ENCODE measurements at places on chromosomes 13 and 19. TPM values are rescaled to one million over a fixed set of nuclear protein-coding genes. Genes with fewer than 3 reads are reported as not detected.

Gene CEACAM19
- total RNA-seq = 9.1 TPM

Gene BBC3
- total RNA-seq = 19.6 TPM

Gene FXYD7
- total RNA-seq = not detected

Gene GPR12
- total RNA-seq = not detected

Gene SPTBN4
- total RNA-seq = 0.90 TPM

Gene KLF1
- total RNA-seq = not detected

Gene SERTM1
- total RNA-seq = not detected

Gene ZNF836
- 0.26 TPM for total RNA-seq

Gene RAB20
- total RNA-seq = 1.1 TPM

Gene HIPK4
- total RNA-seq = 0.32 TPM

Gene ZNF541
- not detected for total RNA-seq

Gene ZNF723
- not detected for total RNA-seq

Gene TMTC4
- total RNA-seq = 9.4 TPM

Gene TMPRSS9
- not detected for total RNA-seq

Gene CACNA1A
- 0.35 TPM for total RNA-seq

Gene LENG9
- 6.8 TPM for total RNA-seq

Gene ZNF599
- total RNA-seq = 2.8 TPM

Gene TIMM29
- 12.6 TPM for total RNA-seq

Gene PCDH9
- 7.2 TPM for total RNA-seq

Gene MEF2B
- total RNA-seq = 0.39 TPM

Gene CD79A
- total RNA-seq = 1.0 TPM

Gene MAP3K10
- total RNA-seq = 17.7 TPM

Gene ZNF560
- not detected for total RNA-seq

Gene OSCAR
- total RNA-seq = 0.59 TPM

Gene C1QTNF9
- not detected for total RNA-seq

Gene GIPC3
- total RNA-seq = 0.23 TPM
